Fibroblast of skin of left biceps (primary cell): ENCODE measurements at places on chromosomes 6 and 20.

- no peak for DNase-seq
Observed at GRCh38 chr20:21143194-21143890, 17.5 kb downstream of the KIZ start.

DNA sequence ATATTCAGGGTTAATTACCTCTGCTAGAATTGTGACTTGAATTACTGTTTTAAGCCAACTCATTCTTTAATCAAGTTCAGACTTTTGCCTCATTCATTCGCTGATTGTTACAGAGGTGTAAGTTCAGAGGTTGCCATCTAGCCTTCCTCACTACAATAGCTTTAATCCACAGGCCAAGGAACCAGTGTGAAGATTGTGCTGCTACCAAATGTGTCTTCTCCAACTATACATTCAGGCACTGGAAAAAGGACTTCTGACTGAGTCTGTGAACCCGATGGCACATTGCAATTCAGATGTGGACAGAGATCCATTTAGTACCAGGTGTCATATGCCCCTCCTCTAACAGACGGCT lies 111.2 kb upstream of the ADGRF1 start:
- DNase-seq = no peak

- DNase-seq = no peak
Observed at GRCh38 chr20:52536841-52537400, 345.3 kb upstream of the ZFP64 start.

GRCh38 chr20:50957276-50957675 lies 1.1 kb downstream of the DPM1 start:
- DNase-seq = no peak

GRCh38 chr20:41138475-41139226 lies 1.3 kb downstream of the PLCG1 start:
- DNase-seq = no peak

- no peak for DNase-seq
Observed at GRCh38 chr6:163756079-163756478, 341.6 kb downstream of the QKI start.

- no peak for DNase-seq
Observed at GRCh38 chr6:84788689-84789088, 24.3 kb upstream of the TBX18 start.

DNA sequence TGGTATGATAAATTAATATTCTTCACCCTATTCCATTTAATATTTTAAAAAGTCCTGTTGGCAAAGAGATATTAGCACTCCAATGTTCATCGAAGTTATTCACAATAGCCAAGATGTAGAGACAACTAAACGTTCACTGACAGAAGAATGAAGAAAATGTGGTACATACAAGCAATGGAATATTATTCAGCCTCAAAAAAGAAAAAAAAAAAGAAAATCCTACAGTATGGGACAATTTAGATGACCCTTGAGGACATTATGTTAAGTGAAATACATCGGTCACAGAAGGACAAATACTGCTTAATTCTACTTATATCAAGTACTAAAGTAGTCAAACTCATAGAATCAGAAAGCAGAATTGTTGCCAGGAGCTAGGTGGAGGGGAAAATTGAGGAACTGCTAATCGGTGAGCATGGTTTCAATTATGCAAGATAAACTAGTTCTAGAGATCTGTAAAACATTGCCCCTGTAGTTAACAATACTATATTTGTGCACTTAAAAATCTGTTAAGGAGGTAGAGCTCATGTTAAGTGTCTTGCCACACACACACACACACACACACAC lies 4.7 kb downstream of the GCLC start:
- no peak for DNase-seq

- DNase-seq = no peak
Observed at GRCh38 chr6:10901770-10902169, 14.9 kb downstream of the SYCP2L start.

DNA sequence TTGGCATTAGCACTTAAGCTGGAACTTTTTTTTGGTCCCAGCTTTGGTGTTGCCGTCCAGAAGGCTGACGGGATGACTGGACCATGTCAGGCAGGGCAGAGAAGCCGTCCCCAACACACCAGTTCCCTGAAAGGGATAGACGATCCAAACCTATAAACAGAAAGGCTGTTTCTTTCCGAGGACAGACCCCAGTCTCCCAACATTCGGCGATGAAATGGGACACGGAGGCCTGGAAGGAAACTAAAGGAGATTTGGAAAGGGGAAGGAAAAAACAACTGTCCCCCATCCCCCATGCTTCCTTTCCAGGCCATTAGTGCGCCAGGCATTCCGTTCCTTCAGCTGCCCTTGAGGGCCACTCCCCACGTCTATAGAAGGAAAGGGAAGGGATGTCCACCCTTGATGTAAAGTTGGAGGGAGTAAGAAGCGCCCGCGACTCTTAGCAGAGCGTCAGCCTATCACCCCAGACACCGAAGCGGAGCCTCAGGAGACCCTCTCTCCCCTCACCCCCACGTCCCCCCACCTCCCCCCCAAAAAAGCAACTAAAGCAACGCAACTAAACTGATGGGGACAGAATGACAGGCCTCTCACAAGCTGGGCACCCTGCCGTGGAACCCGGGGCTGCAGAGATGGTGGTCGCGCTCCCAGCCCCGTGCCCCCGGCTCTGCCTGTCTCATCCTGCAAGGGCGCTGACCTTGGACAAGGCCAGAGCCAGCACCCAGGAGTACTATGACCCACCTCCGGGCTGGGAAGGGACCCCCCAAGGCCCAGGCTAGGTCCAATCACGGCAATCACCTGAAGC lies 638 bp downstream of the BLCAP start:
- DNase-seq = no peak

- DNase-seq = no peak
Observed at GRCh38 chr6:2766767-2767656, 1.8 kb downstream of the WRNIP1 start.

DNA sequence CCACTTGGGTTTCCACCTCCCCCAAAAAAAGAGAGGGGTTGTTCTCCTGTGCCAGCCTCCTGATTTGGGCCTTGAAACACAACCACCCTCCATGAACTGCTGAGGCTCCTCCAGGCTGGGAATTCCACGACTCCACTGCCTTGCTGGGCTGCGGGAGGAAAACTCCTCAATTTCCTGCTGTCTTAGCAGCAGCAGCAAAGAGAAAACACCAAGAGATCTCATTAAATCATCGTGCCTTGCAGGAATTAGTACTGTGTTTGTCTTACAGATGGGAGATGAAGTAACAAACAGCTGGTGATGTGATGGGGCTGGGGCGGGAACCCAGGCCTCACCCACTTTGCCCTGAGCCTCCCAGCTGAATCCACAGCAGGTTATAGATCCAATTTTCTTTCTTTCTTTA lies 29.0 kb downstream of the BPIFB1 start:
- no peak for DNase-seq

DNA sequence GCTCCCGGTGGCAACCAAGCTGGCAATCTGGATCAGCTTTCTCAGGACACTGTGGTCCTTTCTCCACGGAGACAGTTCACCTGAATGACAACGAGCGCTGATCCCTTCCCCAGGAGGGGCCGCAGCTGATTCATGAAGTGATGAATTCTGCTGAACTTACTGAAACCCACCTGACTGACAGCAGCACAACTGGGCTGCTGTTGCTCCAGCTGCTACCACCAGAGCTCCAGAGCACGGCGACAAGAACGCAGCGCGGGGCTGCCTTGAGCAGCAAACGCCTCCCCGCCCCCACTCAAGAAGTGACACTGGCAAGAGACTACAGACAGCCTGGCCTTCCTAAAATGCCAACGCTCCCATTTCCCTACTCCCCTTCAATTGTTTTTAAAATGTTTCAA lies 10.0 kb downstream of the PXDC1 start:
- DNase-seq = no peak

DNA sequence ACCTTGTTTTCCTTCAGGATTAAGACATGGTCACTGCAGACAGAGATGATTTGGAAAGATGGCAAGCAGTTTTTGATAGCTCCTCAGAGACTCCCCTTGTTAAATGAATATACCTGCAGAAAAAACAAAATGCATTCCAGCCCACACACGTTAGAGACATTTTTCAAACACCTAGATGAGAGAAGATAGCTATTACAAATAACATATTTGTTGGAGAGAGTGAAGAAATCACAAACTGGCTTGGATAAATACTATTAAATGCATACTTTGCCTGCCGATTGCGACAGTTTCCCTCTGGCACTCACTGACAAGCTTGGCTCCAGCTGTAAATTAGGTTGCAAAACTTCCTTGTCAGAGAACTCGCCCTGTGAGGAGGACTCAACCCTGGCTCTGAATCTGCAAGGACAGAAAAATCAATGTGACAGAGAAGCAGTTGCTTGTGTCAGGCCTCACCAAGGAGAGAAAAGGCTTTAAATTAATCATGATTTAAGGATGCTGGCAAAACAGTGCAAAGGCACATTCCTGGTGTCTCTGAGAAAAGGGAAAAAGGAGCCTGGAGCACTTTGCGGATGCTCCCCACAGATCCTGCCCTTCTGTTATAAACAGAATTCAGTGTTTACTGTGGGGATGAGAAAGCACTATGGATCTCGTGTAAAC lies 423.7 kb upstream of the MARCKS start:
- peak; percentile 78 for DNase-seq

GRCh38 chr6:87943191-87943590 lies 104.5 kb upstream of the SPACA1 start:
- DNase-seq = no peak

GRCh38 chr6:10510592-10511367 lies 10.4 kb upstream of the GCNT2 start:
- no peak for DNase-seq

DNA sequence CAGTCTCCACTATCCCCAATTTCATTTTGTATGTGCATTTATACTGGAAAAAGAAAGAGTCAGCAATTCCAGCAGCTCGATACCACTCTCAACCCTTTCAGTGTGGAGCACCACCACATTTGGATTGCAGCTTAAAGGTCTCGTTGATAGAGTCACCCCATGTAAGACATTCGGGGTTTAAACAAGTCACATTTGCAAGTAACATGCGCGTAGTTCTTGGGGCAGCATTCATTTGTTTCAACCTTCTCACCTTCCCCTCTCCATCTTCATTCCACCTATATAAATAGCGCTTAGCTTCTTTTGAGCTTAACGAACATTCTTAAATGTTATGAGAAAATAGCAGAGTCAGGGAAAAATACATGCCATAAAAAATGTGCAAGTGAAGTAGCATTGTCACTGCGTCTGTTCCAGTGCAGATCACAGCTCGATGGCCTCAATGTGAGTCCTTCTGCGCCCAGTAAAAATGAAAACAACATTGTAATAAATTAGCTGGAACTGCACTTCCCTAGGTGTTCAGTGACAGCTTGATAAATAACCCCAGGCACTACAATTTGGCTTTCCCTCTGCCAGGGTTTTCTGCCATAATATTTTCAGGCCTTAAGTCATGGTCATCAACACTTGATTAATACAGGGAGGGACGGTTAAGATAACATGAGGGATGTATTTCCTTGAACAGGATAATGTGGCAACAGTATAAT lies 737.8 kb upstream of the NRSN1 start:
- no peak for DNase-seq

GRCh38 chr6:54071821-54072340 lies 39.4 kb upstream of the MLIP start:
- no peak for DNase-seq

- no peak for DNase-seq
Observed at GRCh38 chr6:6556161-6556737, 32.3 kb upstream of the LY86 start.

- no peak for DNase-seq
Observed at GRCh38 chr20:49187330-49187850, 744 bp downstream of the STAU1 start.

- DNase-seq = peak; percentile 67
Observed at GRCh38 chr6:158797331-158798310, 21.5 kb downstream of the EZR start.

DNA sequence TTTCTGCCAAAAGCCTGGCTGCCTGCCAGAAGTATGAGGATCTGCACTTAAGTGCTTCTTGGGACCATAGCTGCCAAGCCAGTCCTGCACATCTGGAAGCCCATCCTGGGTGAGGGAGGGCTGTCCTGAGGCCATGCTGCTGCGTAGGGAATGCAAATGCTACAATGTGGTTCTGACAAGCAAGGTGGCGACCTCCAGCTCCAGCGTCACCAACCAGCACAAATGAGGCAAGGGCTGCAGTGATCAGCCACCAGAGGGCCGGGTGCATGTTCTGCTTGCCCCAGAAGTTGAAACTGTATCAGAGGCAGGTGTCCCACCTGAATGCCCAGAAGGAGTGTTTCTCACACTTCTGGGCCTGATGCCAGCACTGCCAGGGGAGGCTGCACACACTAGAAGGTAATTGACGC lies 99.1 kb upstream of the KCNQ5 start:
- no peak for DNase-seq

DNA sequence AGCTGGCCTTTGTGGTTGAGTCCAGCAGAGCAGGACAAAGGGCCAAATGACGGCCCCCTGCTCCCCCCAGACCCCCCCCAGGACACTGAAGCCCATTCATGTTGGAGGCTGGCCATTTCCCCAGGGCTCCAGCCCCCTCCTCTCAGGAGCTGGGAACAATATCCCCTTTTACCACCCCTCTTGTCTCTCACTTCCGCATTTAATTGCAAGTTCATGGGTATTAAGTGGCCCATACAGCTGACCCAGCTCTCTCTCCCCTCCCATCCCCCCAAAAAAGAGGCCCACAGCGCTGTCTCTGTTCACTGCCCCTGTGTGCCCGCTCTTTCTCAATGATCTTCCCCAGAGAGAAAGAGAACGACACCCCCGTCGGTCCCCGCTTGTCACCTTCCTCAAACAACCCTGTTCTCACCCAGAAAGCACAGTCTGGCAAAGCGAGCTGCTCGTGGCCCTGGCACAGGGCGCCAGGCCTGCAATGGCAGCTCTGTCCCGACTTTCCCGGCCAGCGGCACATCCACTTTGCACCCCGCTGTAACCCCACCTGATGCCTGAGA lies 30.4 kb downstream of the PREX1 start:
- no peak for DNase-seq

- peak; percentile 62 for DNase-seq
Observed at GRCh38 chr6:13472099-13472498, 15.3 kb downstream of the GFOD1 start.

GRCh38 chr6:131058236-131058635 lies 4.8 kb downstream of the EPB41L2 start:
- no peak for DNase-seq

- DNase-seq = no peak
Observed at GRCh38 chr6:44217332-44218143, 812 bp downstream of the MYMX start.

- DNase-seq = no peak
Observed at GRCh38 chr6:7727086-7727945, 1.4 kb downstream of the BMP6 start.

- DNase-seq = no peak
Observed at GRCh38 chr20:16538779-16539178, 34.5 kb downstream of the KIF16B start.

GRCh38 chr20:1323256-1323655 lies 5.7 kb downstream of the SDCBP2 start:
- DNase-seq = no peak

DNA sequence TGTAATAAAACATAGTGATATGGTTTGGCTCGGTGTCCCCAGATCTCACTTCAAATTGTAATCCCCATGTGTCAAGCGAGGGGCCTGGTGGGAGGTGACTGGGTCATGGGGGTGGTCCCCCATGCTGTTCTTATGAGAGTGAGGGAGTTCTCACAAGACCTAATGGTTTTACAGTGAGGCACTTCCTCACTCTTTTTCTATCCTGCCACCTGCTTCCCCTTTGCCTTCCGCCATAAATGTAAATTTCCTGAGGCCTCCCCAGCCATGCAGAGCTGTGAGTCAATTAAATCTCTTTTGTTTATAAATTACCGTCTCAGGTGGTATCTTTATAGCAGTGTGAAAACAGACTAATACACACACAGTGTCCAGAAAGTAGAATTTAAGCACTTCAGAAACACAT lies 78.5 kb downstream of the REPS1 start:
- DNase-seq = no peak
